Stimulated activated CD8-positive, alpha-beta memory T cell treated with anti-CD3 and anti-CD28 coated beads, Interleukin-2, amount 100 ng/mL, for 48 hours (primary cell): ENCODE measurements at places on chromosomes 6 and 20.

DNA sequence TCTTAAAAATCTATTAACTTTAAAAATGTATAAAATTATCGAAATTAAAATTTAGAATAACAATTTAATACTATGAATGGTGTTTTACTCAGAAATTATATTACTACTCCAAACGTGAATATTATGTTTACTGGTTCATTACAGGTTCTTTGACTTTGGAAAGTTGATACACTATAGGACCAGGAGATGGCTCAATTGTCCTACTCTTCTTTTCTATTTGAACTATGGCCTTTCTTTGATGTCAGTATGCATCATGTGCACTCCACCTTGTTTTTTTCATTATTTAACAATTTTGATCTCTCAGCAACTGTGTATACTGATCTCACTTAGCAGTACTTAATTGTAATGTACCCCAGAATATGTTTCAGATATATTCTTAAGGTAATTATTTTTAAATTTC, 391.5 kb upstream of the MANEA start:
- DNase-seq, result no peak

GRCh38 chr6:69044534-69044933, 409.5 kb downstream of the ADGRB3 start:
- no peak for DNase-seq

DNA sequence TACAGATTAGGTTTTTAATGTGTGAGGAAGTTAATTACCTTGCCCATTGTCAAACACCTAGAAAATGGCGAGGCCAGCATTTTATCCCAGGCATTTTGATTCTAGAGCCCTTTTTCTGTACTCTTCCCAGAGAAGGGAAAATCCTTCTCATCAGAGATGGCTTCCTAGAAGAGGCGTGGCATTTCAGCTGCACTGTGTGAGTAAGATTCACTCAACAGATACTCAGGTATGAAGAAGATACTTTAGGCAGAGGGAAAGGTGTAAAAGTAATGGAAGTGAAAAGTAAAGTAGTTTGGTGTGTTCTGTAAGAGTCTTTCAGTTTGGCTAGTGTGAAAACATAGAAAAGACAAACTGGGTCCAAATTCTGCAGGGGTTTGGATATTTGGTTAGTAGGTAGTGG, 113.8 kb downstream of the MAP3K4 start:
- no peak for DNase-seq

DNA sequence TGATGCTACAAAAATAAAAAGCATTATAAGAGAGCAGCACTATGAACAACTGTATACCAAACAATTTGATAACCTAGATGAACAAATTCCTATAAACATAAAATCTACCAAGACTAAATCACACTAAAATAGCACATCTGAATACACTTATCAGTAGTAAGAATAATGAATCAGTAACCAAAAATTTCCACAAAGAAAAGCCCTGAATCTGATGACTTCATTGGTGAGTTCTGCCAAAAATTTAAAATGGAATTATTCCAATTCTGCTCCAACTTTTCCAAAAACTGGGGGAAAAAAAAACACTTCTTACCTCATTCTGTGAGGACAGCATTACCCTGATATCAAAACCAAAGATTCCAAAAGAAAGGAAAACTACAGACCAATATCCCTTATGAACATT, 206.2 kb downstream of the WDR27 start:
- no peak for DNase-seq

GRCh38 chr6:104003803-104004516, 855.8 kb downstream of the HACE1 start:
- DNase-seq, result no peak

GRCh38 chr20:50240092-50240491, 49.5 kb downstream of the CEBPB start:
- no peak for DNase-seq

- no peak for DNase-seq
Observed at GRCh38 chr6:100347901-100348550, 116.7 kb downstream of the SIM1 start.
